ENCODE measurements at places on chromosomes 16 and 17.

GRCh38 chr17:9529033-9529700 is 46.5 kb downstream of the STX8 start:
- no peak overlapping the region for H3K4me3 ChIP-seq
- H3K27ac ChIP-seq, result no peak overlapping the region
- DNase-seq, result no peak
- H3K36me3 ChIP-seq, result no peaks in the 10 kb centered on the region

- H3K27me3 ChIP-seq, result no peaks in the 10 kb centered on the region
- H3K27ac ChIP-seq, result peak overlapping the region; percentile 13
- peaks cover 1% of the 10 kb centered on the region for H3K36me3 ChIP-seq
- no peak for DNase-seq
Observed at GRCh38 chr16:50213939-50214519, 52.3 kb upstream of the ADCY7 start.

- H3K27me3 ChIP-seq, result no peaks in the 10 kb centered on the region
- no peak for DNase-seq
- peaks cover 9% of the 10 kb centered on the region for H3K36me3 ChIP-seq
- H3K4me3 ChIP-seq, result peak overlapping the region; percentile 86
- H3K4me1 ChIP-seq, result peaks cover 43% of the 10 kb centered on the region
Observed at GRCh38 chr16:30368122-30368791, 2.0 kb downstream of the TBC1D10B start.

DNA sequence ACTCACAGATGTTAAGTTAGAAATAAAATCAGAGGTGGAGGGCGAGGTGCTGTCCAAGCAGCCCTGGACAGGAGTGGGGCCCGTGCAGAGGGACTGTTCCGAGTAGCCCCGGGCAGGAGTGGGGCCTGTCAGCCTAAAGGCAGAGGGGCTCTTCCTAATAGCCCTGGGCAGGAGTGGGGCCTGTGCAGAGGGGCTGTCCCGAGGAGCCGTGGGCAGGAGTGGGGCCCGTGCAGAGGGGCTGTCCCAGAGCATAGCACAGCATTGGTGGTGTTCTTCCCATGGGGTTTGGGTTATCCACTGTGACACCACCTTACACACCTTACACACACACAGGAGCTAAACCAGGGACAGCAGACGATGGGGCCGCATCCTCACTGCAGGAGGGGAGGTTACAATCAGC is 10.4 kb downstream of the CEP131 start:
- peaks cover 11% of the 10 kb centered on the region for H3K4me1 ChIP-seq
- H3K4me3 ChIP-seq, result no peak overlapping the region
- H3K27me3 ChIP-seq, result no peaks in the 10 kb centered on the region
- peaks cover 5% of the 10 kb centered on the region for H3K36me3 ChIP-seq
- DNase-seq, result no peak
- H3K27ac ChIP-seq, result no peak overlapping the region

- H3K4me3 ChIP-seq, result no peak overlapping the region
- DNase-seq, result no peak
- no peaks in the 10 kb centered on the region for H3K27me3 ChIP-seq
- no peak overlapping the region for H3K27ac ChIP-seq
Observed at GRCh38 chr17:28904800-28905199, 1.9 kb upstream of the DHRS13 start.

DNA sequence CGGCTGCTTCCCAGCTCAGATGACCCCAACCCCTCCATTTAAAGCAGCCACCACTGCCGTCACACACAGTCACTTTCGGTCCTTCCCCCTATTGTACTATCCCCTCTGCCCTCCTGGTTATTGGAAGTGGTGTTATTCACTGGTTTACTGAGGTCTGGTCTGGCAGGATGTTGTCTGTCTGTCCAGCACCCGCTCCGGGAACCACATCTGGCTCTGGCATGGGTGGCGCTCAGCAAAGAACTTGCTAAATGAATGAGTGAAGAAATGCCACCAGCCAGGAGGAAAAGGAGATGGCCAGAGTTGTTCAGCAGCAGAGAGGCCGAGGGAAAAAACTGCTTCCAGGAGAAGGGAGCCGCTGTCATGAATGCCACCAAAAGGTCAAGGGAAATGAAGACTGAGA is 161.6 kb downstream of the GSG1L start:
- H3K4me1 ChIP-seq, result no peaks in the 10 kb centered on the region
- H3K36me3 ChIP-seq, result peaks cover 3% of the 10 kb centered on the region
- no peak overlapping the region for H3K4me3 ChIP-seq
- DNase-seq, result no peak
- peaks cover 30% of the 10 kb centered on the region for H3K27me3 ChIP-seq

GRCh38 chr17:59631276-59631675 is 11.6 kb downstream of the CLTC start:
- H3K27me3 ChIP-seq, result no peaks in the 10 kb centered on the region
- H3K36me3 ChIP-seq, result peaks cover 8% of the 10 kb centered on the region
- H3K4me1 ChIP-seq, result peaks cover 75% of the 10 kb centered on the region
- H3K27ac ChIP-seq, result peak overlapping the region; percentile 76

GRCh38 chr17:66713533-66714042 is 121.3 kb upstream of the CACNG5 start:
- H3K36me3 ChIP-seq, result peaks cover 4% of the 10 kb centered on the region
- no peak for DNase-seq
- H3K27me3 ChIP-seq, result no peaks in the 10 kb centered on the region

- no peaks in the 10 kb centered on the region for H3K36me3 ChIP-seq
- H3K27ac ChIP-seq, result peak overlapping the region; percentile 71
- peaks cover 5% of the 10 kb centered on the region for H3K27me3 ChIP-seq
- peak overlapping the region; percentile 59 for H3K4me3 ChIP-seq
- peaks cover 8% of the 10 kb centered on the region for H3K4me1 ChIP-seq
Observed at GRCh38 chr16:74169687-74170376, 126.8 kb upstream of the PSMD7 start.

- peak; percentile 75 for DNase-seq
- H3K36me3 ChIP-seq, result no peaks in the 10 kb centered on the region
- H3K4me3 ChIP-seq, result no peak overlapping the region
- H3K27ac ChIP-seq, result peak overlapping the region; percentile 98
Observed at GRCh38 chr17:80857756-80858171, 133.9 kb upstream of the CHMP6 start.

- H3K4me1 ChIP-seq, result peaks cover 24% of the 10 kb centered on the region
- no peak for DNase-seq
- no peak overlapping the region for H3K27ac ChIP-seq
- H3K27me3 ChIP-seq, result no peaks in the 10 kb centered on the region
- H3K4me3 ChIP-seq, result no peak overlapping the region
Observed at GRCh38 chr17:73030501-73030921, 62.0 kb downstream of the SLC39A11 start.

- H3K27me3 ChIP-seq, result peaks cover 41% of the 10 kb centered on the region
- no peak overlapping the region for H3K27ac ChIP-seq
- no peak for DNase-seq
Observed at GRCh38 chr16:1895068-1895467, 23.1 kb upstream of the MEIOB start.

DNA sequence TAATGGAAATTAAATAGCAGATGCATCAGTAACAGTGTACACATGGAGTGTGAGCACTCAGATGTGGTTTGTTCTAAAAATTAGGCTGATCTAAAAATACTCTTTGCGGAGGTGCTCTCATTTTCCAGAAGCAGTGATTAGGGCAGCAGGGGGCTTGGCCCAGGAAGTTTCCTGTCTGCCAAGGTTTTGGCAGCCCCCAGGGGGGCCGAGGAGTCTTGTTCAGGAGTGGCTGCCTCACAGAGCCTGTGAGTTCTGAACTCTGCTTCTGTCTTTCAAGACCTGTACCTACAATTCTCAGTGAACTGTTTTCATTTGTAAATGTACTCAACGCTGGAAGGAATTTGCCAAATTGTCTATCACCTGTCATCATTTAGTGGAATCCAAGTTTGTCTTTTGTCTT is 388.4 kb upstream of the CDH11 start:
- H3K27me3 ChIP-seq, result no peaks in the 10 kb centered on the region
- H3K4me3 ChIP-seq, result peak overlapping the region; percentile 37
- H3K4me1 ChIP-seq, result peaks cover 47% of the 10 kb centered on the region

DNA sequence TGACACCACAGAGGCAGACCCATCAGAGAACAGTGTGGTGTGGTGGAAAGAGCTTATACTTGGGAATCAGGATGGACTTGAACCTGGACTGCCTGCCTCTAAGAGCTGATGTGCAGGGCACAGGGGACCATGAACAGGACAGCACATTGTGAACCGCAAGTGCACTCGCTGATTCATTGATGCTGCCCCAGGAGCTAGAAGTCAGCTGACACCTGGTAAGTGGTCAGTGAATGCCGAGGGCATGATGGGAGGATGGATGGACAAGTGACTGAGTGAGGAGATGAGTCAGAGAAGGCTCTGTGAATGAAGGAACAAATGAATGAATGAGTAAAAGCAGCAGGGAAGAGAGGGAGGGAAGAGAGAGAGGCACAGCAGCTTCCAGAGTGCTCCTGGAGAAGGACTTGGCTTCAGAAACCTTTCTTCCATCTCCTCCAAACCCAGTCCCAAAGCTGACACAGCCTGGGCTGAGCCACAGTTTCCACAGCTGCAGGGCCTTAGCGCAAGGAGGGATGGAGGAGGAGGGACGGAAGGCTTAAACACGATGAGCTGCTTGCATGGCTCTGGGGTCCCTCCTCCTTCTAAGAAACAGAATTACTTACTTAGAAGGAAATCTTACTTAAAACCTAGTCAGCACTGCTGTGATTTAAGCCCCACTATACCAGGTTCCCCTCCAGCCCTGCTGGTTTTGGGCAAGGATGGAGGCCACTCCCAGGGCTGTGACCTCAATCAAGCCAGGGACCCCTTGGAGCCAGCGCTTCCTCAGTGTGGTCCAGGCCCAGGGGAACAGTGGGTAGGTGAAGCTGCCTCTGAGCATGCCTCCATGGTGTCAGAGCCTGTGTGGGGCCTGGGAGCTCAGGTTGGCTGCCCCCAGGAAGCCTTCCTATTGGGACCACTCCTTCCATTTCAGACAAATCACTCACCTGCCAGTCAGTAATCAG is 184.6 kb downstream of the TMEM132E start:
- H3K27me3 ChIP-seq, result peaks cover 9% of the 10 kb centered on the region
- no peak overlapping the region for H3K27ac ChIP-seq

- no peak for DNase-seq
- peak overlapping the region; percentile 74 for H3K4me3 ChIP-seq
- no peaks in the 10 kb centered on the region for H3K27me3 ChIP-seq
- peaks cover 42% of the 10 kb centered on the region for H3K4me1 ChIP-seq
- H3K36me3 ChIP-seq, result no peaks in the 10 kb centered on the region
Observed at GRCh38 chr17:81388091-81388611, 7.1 kb upstream of the BAHCC1 start.

DNA sequence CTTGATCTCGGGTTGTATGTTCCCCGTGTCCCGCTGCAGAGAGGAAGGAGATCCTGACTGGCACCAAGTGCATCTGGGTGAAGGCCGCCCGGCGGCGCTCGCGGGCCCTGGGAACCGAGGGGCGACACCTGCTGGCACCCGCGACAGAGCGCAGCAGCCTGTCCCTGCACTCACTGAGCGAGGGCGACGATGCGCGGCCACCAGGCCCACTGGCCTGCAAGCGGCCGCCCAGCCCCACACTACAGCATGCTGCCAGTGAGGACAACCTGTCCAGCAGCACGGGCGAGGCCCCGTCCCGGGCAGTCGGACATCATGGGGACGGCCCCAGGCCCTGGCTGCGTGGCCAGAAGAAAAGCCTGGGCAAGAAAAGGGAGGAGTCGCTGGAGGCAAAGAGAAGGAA is 7.5 kb downstream of the BTBD17 start:
- no peaks in the 10 kb centered on the region for H3K4me1 ChIP-seq
- DNase-seq, result no peak
- peaks cover 56% of the 10 kb centered on the region for H3K27me3 ChIP-seq
- H3K4me3 ChIP-seq, result no peak overlapping the region
- no peaks in the 10 kb centered on the region for H3K36me3 ChIP-seq
- no peak overlapping the region for H3K27ac ChIP-seq

DNA sequence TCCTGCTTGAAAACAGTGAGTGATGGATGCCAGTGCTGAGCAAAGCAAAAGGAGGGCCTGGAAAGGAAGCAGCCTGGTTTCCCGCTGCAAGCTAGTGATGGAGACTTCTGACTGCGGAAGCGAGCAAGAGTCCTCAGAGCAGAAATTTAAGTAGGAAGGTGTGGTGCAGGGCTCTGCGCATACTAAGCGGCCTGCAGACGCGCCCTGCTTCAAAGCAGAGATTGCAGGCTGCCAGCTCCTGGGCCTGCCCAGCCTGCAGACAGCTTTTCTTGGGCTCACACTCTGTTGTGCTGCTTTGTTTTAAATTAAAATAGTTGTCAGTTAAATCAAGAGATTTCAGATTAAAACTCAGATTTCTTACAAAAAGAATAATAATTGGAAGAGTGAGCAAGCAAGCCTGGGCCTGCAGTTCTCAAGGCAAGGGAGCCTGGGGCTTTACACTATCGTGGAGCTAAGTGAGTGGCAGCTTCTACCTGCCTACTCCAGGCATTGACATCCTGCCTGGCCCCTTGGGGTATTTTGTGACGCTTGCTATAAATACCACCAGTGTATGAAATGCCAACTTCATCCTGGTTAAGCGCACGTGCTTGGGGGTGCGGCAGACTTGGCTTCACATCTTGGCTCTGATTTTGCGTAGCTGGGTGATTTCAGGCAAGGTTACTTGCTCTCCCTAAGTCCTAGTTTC is 237.3 kb downstream of the XYLT1 start:
- H3K27me3 ChIP-seq, result no peaks in the 10 kb centered on the region
- H3K27ac ChIP-seq, result no peak overlapping the region
- H3K4me1 ChIP-seq, result no peaks in the 10 kb centered on the region
- DNase-seq, result no peak

GRCh38 chr16:1820096-1820945 is 6.3 kb downstream of the HAGH start:
- no peaks in the 10 kb centered on the region for H3K27me3 ChIP-seq
- no peak overlapping the region for H3K4me3 ChIP-seq
- H3K4me1 ChIP-seq, result peaks cover 12% of the 10 kb centered on the region
- DNase-seq, result peak; percentile 80
- peaks cover 6% of the 10 kb centered on the region for H3K36me3 ChIP-seq

- H3K27ac ChIP-seq, result no peak overlapping the region
- no peak for DNase-seq
- H3K4me1 ChIP-seq, result no peaks in the 10 kb centered on the region
- H3K27me3 ChIP-seq, result no peaks in the 10 kb centered on the region
- H3K4me3 ChIP-seq, result no peak overlapping the region
Observed at GRCh38 chr17:527247-527646, 174.6 kb upstream of the RPH3AL start.

- peaks cover 17% of the 10 kb centered on the region for H3K4me1 ChIP-seq
- H3K4me3 ChIP-seq, result no peak overlapping the region
- no peak overlapping the region for H3K27ac ChIP-seq
- H3K27me3 ChIP-seq, result no peaks in the 10 kb centered on the region
Observed at GRCh38 chr17:45136846-45137560, 1.5 kb downstream of the ACBD4 start.

DNA sequence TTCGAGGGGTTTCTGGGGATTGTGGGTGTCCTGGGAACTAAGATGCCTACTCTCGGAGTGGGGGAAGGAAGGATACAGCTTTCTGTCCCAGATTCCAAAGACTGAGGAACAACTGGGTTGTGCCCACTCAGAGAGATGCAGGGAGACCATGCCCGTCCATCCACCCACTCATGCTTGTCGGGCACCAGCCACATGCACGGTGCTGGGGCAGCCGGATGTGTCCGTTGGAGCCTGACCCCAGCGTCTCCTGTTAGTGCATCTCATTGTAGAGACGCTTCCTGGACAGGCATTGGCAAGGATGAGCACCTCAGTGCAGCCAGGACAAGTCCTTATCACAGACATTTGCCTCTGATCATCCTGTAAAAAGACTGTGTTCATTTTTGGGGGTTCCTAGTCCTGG is 58.1 kb downstream of the METRNL start:
- peaks cover 3% of the 10 kb centered on the region for H3K36me3 ChIP-seq
- H3K4me3 ChIP-seq, result no peak overlapping the region
- H3K4me1 ChIP-seq, result peaks cover 3% of the 10 kb centered on the region
- H3K27ac ChIP-seq, result no peak overlapping the region
